ENCODE measurements at places on chromosomes 7 and 10. TPM values are rescaled to one million over a fixed set of nuclear protein-coding genes. Genes with fewer than 3 reads are reported as not detected.

GRCh38 chr7:42693722-42694121, 218.1 kb downstream of the C7orf25 start:
- peaks cover 2% of the 10 kb centered on the region for H3K27me3 ChIP-seq
- no peaks in the 10 kb centered on the region for H3K4me1 ChIP-seq
- H3K4me3 ChIP-seq = no peak overlapping the region
- no peak for DNase-seq
- no peak overlapping the region for H3K27ac ChIP-seq

GRCh38 chr10:35848412-35848811, 206.3 kb upstream of the FZD8 start:
- no peaks in the 10 kb centered on the region for H3K36me3 ChIP-seq
- no peak for DNase-seq
- no peak overlapping the region for H3K27ac ChIP-seq
- no peak overlapping the region for H3K4me3 ChIP-seq

DNA sequence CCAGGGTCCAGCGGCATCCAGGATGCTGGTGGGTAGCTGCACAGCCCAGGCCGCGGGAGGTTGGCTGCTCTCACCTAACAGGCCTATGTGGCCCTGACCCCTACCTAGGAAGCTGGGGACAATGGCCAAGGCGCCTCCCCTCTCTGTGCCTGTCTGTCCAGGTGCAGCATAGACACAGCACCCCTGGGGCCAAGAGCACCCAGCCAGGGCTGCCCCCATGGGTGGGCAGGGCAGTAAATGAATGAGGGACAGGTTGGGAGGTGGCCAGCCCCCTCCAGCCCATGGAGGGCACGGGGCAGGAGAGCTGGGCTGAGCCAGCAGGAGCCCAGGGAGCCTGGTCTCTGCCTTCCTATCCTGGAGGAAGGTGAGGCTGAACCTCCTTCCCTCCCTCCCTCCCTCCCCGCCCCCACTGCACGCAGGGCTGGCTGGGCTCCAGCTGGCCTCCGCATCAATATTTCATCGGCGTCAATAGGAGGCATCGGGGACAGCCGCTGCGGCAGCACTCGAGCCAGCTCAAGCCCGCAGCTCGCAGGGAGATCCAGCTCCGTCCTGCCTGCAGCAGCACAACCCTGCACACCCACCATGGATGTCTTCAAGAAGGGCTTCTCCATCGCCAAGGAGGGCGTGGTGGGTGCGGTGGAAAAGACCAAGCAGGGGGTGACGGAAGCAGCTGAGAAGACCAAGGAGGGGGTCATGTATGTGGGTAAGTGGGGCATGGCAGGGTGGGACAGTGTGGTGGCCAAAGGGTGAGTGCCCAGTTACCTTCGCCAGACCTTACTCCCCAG, at the start of gene SNCG:
Gene SNCG (plus strand): TSS at position 484 of the 785 bp plus-strand sequence. CDS start 99 bp downstream, at position 583.
- peak within 1 kb of the TSS; percentile 32 for H3K27ac ChIP-seq
- H3K36me3 ChIP-seq = no peaks in the 10 kb centered on the region
- H3K27me3 ChIP-seq = no peaks in the 10 kb centered on the region

- H3K36me3 ChIP-seq = no peaks in the 10 kb centered on the region
- H3K27ac ChIP-seq = no peak overlapping the region
- H3K4me3 ChIP-seq = no peak overlapping the region
- peaks cover 2% of the 10 kb centered on the region for H3K27me3 ChIP-seq
Observed at GRCh38 chr10:34956756-34957155, 133.4 kb downstream of the CUL2 start.

DNA sequence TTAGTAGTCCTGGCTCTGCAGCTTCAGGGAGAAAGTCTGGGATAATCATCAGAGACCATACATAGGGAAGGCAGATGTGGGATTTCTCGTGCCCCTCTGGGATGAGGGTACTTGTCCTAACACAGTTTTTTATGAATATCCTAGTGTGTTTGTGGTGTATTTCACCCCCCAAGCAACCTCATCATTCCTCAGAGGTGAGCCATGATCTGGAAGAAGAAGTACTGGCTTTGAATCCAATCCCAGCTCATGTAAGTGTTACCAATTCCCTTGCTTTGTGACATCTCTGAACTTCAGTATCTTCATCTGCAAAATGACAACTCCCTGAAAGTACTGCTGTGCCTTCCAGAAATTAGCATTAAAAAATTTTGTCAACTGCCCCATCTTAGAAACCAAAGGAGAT, 347.5 kb upstream of the ZMIZ1 start:
- no peak overlapping the region for H3K4me3 ChIP-seq
- no peaks in the 10 kb centered on the region for H3K36me3 ChIP-seq
- DNase-seq = peak; percentile 15
- no peak overlapping the region for H3K27ac ChIP-seq
- H3K27me3 ChIP-seq = peaks cover 24% of the 10 kb centered on the region

Gene NPSR1
- total RNA-seq = not detected

Gene SPDYE2
- not detected for total RNA-seq

Gene CCDC7
- 4.3 TPM for total RNA-seq
